HFFc6 (cell line): ENCODE measurements at places on chromosomes 7 and 10. TPM values are rescaled to one million over a fixed set of nuclear protein-coding genes. Genes with fewer than 3 reads are reported as not detected.
A peak's percentile ranks its signal among the peaks of the same experiment; 100 is the strongest.

Gene HOXA10
- 39.0 to 42.7 TPM (median 41.1 TPM) in 3 replicates for total RNA-seq

Gene LRRD1
- total RNA-seq: not detected in 3 replicates

Gene DBNL
- total RNA-seq: 147 and 167 TPM in 2 replicates

Gene CYP2C19
- not detected in 3 replicates for total RNA-seq

Gene TDRD1
- not detected in 3 replicates for total RNA-seq

Gene GIMAP5
- not detected in 3 replicates for total RNA-seq

Gene TMEM254
- 10.3 to 13.7 TPM (median 13.5 TPM) in 3 replicates for total RNA-seq

Gene DEPP1
- 0.50 to 1.1 TPM (median 0.52 TPM) in 3 replicates for total RNA-seq

DNA sequence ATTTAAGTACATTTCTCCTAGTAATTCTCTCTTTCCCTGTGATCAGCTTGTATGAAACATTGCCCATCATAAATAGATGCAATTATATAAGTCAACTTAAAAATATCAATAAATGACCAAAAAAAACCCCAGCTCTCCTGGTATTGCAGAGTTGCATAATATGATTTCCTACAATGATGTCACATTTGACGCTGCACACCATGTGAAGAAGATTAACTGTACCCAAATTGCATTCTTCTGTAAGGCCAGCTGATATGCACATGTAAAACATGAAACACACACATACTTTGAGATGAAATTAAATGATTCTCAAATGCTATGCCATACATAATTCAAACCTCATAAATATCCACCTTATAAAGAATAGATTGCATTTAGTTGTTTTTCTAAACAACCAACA, 115.5 kb downstream of the AGMO start:
- no peak for DNase-seq

DNA sequence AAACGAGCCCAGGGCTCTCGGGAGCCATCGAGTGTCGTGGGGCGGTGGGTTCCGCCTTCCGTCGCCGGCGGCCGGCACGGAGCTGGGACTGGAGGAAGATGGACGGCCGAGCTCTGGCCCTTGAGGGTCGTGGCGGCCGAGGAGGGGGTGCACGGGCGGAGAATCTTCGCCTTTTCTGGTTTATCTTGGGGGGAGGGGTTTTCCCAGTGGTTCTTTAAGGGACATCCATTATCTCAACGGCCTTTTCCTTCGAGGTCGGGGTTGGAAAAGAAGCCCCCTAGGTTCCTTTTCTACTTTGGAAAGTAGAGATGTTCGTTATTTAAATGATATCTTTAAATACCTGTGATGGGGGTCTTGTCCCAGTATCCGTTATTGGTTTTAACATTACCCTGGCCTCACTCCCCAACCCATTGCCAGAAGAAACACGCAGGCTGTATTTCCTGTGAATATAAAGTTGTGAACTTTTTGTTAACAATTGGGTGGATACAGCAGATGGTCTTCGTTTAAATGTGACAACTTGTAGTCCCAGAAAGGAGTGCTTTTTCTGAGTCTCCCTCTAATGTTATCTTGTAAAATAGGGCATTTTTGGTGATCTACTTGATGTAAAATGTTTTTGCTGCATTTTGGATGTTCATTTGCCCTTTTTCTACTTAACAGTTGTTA, 765 bp downstream of the CCAR1 start:
- no peak for DNase-seq

GRCh38 chr7:97555857-97556421, 175.9 kb upstream of the TAC1 start:
- DNase-seq: no peak

DNA sequence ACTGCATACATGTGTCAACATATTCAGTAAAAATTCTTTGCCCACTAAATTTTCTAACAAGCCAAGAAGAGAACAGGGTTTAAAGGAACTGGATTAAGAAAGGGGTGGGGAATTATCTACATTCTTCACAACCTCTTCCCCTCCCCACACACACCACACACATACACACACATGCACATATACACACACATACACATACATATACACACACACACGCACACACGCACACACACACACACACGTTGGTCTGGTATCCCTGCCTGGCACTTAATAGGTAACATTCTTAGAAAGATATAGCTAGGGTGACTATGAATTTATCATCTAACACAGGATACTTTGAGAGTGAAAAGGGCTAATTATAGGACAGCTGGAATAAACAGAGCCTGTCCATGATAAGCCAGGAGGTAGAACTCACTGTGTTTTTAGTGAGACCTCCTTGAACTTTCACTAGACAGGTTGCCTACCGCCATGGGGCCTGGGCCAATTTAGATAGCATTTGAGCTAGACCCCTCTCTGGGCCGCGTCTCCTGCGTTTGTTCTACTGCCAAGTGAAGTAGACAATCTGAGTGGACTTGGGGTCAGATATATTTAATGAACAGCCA, 33.1 kb upstream of the EPC1 start:
- no peak for DNase-seq

DNA sequence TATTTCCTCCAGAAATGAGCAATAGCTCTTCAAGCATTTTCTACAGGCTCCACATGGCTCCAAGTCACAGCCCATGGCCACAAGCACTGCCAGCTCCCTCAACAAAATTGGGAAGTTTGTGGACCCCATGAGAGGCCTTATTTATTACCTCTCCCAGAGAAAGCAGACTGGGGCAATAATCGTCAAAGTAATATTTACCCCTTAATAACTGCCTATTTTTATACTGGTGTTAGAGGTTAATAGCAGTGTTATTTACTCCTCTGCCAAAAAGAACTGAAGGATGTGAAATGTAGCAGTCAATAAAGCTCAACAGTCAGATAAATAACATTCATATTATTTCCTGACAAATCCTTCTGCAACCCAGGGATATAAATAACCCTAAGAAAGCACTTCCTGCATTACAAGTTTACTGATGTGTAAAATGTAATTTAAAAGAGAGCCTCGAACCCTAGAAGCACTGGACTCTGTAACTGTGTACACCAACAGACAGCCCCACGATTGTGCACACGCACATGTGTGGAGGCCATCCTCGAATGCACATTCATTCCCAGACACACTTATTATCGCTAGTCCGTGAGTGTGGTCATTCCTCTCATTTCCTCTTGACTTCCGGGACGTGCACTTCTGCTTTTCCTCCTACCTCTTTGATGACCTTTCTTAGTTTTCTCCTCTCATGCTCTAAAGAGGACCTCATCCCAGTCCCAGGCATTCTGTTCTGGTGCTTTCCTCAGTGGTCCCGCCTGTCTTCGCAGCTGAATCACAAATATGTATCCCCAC, 157.4 kb downstream of the EVX1 start:
- no peak for DNase-seq

DNA sequence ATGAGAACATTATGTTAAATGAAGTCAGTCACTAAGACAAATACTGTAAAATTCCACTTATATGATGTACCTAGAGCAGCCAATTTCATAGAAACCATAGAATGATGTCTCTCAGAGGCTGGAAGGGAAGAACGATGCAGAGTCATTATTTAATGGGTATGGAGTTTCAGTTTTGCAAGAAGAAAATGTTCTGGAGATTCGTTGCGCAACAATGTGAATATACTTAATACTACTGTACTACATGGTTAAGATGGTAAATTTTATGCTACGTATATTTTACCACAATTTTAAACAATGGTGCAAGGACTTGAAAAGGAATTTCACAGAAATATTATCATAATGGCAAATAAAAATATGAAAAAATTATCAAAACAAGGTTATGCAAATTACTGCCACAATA, 972.6 kb downstream of the KCNMA1 start:
- no peak for DNase-seq

DNA sequence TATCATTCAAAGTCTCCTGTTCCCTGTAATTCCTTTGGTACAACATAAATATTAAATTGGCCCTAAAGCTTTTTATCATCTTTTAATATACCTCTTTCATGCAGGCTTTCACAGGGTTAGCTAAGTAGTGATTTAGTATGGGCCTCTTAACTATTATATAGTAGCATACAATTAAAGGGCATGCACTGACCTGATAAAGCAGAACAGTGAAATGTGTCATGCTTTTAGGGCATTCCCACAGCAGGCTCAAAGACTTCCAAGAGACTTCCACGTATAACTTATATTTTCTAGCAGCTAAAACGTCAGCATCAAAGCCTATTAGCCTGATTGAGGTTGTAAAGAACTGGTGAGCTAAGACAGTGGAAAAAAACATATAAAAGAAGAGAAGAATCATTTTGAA, 35.3 kb downstream of the SAMD8 start:
- no peak for DNase-seq

GRCh38 chr7:49822856-49823255, 49.4 kb downstream of the VWC2 start:
- no peak for DNase-seq

- no peak for DNase-seq
These were observed 178.0 kb downstream of the AMPH start for GRCh38 chr7:38453168-38453567.

DNA sequence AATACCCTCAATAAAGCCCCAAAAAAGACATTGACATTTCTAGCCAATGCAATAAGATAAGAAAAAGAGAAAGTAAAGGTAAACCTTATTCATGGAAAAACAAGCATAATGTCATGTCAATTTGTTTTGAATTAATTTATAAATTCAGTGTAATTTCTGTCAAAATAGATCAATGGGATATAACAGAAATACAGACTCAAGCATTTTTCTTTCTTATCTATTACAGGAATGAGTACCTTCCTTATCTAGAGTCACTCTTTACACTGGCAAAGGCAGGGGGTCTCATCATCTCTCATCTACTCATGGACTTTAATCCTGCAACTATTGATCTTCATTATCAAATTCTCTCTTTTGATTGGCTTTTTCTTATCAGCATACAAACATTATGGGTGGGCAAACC, 127.1 kb upstream of the SHH start:
- no peak for DNase-seq

DNA sequence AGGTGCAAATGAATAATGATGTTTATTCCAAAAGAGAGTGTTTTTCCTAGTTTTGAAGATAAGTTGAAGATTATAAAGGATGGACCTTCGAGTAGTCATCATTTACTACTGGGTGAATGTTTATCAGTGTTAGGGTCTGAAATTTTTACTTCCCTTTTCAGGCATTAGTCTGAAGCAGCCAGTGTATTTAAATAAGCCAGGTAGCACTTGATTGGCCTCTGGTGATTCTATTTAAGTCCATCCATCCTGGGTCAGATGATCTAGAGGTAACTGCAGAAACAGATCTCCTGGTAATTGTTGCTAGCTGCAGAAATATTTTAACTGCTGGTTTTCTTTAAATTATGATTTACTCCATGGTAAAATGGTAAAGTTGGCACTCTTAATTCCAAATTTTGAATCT, 34.1 kb upstream of the AGR2 start:
- no peak for DNase-seq

DNA sequence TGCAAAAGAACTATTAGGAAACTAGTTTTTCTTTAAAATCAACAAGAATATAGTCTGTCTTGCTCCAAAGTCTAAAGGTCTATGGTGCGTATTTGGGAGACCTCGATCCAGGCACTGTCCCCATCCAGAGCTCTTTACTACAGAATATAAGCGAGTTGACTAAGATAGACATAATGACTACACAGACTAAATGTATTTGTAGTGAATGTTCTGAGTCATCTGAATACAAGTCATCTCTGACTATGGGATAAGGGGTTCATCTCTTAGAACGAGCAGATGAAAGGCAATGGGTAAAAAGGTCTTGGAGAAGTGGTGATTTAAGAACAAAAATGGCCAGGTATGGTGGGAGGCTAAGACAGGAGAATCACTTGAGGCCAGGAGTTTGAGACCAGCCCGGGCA, 136.0 kb upstream of the RSU1 start:
- no peak for DNase-seq

GRCh38 chr7:43302211-43302711, 189.8 kb downstream of the HECW1 start:
- peak; percentile 60 for DNase-seq

DNA sequence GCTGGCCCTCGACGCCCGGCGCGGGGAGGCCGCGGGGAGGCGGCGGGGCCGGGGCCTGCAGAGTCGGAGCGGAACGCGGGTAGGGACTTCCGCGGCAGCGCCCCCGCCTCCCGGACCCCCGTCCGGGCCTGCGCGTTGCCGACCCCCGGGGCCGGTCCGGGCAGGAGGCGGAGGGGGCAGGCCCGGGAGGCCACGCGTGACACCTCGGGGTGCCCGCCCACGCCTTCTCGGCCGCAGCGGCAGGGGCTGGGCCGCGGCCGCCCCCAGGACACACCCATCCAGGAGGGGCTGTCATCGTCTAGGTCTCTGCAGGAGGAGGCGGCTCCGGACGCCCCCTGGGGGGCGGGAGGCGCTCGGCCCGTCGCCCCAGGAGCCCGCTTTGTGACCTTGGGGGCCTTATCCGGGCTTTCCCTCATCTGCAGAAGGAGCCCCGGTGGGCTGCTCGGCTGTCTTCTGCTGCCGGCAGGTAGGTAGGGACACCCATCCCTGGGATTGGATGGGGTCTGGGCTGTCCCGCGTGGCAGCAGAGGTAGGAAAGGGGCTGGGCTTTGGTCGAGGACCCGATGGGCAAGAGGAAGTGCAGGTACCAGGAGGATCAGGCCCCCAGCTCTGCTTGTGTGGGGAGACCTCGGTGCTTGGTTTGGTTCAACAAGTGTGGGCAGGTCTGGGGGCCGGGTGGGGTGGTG, 569 bp downstream of the ZNF316 start:
- DNase-seq: no peak

DNA sequence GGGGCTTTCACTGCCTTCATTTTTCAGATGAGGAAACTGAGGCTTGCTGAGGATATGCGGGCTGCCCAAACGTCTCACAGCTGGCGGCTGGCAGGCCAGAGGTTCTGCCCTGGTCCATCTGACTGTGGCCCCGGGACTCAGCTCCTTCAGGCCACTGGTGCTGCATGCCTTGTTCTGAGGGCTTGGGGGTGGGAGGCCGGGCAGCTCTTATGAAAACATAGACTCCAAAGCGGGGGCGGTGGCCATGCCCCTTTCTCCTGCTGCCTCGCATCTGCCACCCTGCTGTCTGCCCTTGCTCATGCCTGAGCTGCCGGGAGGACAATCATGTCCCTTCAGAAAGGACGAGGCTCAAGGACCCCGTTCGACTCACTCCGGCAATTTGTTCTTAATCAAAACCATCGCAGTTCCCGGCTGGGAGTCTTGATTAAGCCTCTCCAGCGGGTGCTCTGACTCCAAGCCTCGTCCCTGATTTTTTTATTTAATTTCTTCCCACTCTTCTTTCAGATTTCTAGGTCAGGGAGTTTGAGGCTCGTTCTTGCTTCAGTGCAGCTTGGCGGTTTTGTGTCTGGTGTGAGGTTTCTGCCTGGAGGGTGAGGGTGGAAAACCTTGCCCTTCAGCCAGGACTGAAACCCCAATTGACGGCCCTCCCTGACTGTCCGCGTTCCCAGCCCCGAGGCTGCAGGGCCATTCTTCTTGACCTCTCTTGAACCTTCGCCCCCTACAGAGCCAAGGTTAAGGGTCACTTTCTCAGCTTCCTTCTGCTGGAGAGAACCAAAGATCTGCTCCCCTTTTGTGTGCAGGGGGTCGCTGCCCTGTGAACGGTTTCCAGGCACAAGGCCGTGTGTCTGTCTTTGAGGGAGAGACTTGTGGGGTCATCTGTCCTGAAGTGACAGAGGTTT, 120.8 kb downstream of the DNAJB6 start:
- no peak for DNase-seq

- DNase-seq: peak; percentile 34
These were observed 165.4 kb downstream of the ADAM12 start for GRCh38 chr10:126222736-126223511.
